ENCODE measurements at places on chromosomes 16 and 17.

- no peak for DNase-seq
These were observed 4.6 kb downstream of the FAM171A2 start for GRCh38 chr17:44359006-44359405.

GRCh38 chr16:75256059-75256571 lies 4.7 kb upstream of the BCAR1 start:
- DNase-seq, result no peak

- no peak for DNase-seq
These were observed 89.4 kb downstream of the NDE1 start for GRCh38 chr16:15739464-15739863.

DNA sequence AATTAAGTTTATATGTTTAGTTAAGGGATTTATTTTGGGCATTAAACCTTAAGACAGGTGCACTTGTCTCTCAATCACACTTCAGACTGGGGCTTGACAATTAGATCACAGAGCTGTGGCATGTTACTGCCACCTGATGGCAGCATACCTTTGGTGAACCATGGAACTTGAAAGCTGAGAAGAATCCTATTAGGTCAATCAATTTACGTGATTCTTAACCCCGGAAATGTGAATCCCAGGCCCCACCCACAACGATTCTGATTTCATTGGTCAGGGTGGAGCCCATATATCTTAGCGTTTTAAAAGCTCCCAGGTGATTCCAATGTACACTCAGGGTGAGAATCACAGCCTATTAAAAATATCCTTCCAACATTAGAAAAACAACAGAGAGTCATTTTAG lies 91.0 kb downstream of the GSG1L start:
- peak; percentile 10 for DNase-seq

- no peak for DNase-seq
These were observed 62.4 kb upstream of the SHISA6 start for GRCh38 chr17:11178581-11178980.

- no peak for DNase-seq
These were observed 415.4 kb downstream of the SLC39A11 start for GRCh38 chr17:72677108-72677507.

GRCh38 chr16:2339521-2340484 lies 725 bp downstream of the ABCA3 start:
- DNase-seq, result peak; percentile 38

GRCh38 chr17:57747221-57748017 lies 2.3 kb upstream of the CCDC182 start:
- no peak for DNase-seq

Measured in activated CD8-positive, alpha-beta memory T cell treated with anti-CD3 and anti-CD28 coated beads for 48 hours (primary cell).